ENCODE measurements at places on chromosomes 3 and 15.

- no peak for DNase-seq
Observed at GRCh38 chr3:182910936-182911781, 69.2 kb downstream of the DCUN1D1 start.

DNA sequence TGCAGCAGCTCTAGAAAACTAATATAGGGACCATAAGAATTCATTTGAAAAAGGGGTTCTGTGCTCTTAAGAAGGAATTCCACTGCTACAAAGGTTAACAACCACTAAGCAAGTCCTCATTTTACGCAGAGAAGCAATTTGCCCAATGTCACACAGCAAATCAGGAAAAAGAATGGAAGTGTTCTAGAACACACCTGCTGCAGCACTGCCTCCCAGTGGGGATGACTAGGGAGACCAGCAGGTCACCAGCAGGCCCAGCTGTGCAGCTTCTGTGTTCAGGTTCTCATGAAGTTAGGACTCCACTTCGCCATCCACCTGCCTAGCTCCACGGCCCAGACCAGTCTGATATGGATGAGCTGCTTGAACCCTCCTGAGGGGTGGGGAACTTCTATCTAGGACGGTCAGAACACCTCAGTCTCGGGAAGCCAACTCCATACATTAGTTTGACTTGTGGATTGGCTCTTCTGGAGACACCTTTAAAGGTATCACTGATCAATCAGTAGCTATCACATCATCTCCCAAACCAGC is 18.6 kb downstream of the POMGNT2 start:
- DNase-seq: no peak

- no peak for DNase-seq
Observed at GRCh38 chr3:127607675-127608361, 9.6 kb downstream of the MCM2 start.

- DNase-seq: no peak
Observed at GRCh38 chr15:24919446-24919845, 35.3 kb upstream of the SNRPN start.

- no peak for DNase-seq
Observed at GRCh38 chr3:158918451-158918850, 116.6 kb downstream of the MFSD1 start.

DNA sequence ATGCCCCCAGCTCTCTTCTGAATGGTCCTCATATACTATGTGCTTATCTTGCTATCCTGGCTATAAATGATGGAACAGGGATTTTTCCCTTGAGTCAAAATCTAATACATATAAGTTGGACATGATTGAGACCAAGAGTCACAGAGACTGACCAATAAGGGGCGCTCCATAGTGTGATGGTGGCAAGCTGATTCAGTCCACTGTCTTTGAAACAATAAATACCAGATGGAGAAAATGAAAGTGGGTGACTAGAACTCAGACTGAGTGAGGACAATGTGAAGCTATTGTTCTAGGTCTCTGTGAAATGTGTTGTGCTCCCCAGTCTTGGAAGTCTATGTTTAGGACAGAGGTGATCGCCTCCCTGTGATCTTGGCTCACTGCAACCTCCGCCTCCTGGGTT is 10.6 kb upstream of the FSTL1 start:
- no peak for DNase-seq

- DNase-seq: no peak
Observed at GRCh38 chr3:185144784-185145183, 8.1 kb downstream of the C3orf70 start.

GRCh38 chr3:154250291-154250690 is 74.0 kb downstream of the DHX36 start:
- no peak for DNase-seq

DNA sequence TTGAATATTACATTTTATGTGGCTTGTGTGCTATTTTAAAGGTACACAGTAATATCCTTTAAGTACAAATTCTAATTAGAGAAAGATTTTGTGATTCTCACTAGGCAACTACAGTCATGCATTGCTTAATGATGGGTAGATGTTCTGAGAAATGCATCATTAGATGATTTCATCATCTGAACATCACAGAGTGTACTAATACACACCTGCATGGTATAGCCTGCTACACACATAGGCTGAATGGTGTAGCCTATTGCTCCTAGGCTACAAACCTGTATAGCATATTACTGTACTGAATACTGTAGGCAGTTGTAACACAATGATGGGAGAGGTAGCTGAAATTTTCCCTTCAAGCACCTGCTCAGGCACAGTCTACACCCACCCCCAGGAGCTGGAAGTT is 217.4 kb upstream of the EOMES start:
- DNase-seq: no peak

GRCh38 chr3:160162440-160162839 is 62.8 kb upstream of the C3orf80 start:
- no peak for DNase-seq

DNA sequence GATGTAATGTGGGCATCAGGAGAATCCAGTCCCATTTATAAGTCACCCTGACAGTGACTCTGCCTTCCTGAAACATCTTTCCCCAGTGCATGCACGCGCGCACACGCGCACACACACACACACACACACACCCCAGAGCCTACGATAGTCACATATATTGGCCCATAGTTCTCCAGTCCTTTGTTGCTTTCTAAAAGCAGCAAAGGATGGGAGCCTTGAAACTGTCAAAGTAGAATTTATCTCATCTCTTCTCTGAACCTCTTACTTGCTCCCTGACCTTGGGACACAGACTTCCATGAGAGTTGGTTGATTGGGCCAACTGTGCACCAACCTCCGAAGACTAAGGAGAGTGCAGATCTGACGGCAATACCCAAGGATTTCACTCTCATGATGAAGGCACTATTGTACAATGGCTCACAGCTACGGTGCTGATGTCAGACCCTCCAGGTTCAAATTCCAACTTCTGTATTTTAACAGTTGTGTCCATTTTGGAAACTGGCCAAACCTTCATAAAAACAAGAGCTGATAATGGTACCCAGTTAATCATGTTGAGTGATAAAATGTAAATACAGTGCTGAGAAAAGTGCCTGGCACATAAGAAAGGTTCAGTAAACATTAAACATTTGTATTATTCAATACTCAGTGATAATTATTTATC is 8.3 kb downstream of the CPA3 start:
- peak; percentile 64 for DNase-seq

GRCh38 chr3:83835040-83835439 is 1123.7 kb upstream of the CADM2 start:
- no peak for DNase-seq

DNA sequence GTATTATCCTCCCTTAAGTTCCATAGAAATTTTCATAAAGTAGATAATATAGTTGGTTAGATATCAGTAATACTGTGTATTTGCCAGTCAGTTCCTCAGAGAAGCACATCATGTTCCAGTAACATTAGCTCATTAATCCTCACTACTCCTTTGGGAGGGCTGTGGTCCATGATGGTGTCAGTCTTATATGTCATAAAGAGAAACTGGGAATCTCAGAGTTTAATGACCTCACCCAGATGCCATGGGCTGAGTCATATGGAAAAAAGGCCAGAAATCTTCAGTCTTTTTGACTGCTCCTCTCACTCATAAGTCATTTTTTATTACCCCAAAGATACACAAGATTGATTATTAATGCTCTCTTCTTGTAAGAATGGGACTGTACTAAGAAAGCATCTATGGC is 188.6 kb downstream of the CHL1 start:
- DNase-seq: no peak

DNA sequence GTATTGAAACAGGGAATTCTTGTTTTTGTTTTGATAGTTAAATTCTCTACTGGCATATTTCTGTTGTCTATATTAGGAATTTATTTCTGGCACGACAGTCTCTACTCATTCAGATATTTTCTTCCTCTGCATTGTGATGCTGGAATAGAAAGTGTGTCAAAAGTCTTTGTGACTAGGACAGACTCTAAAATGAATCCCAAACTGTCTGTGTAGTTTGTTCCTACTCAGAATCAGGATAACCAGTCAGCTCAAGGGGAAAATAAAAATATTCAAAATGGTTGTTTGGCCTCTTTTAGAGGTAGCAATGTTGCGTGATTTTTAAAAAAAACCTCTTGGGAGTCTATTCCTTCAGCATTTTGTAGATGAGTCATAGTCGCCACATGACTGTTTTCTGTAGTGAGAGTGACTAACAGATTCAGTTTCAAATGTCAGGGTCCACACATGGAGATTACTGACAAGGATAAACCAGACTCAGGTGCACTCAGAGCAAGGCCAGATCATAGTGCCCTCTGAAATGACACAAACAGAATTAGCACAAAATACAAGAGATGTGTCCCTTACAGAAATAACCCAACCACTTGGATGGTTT is 13.1 kb downstream of the SLC7A14 start:
- no peak for DNase-seq

GRCh38 chr3:33858131-33858530 is 59.7 kb downstream of the PDCD6IP start:
- no peak for DNase-seq

- no peak for DNase-seq
Observed at GRCh38 chr15:76575679-76576078, 239.1 kb downstream of the ISL2 start.

- no peak for DNase-seq
Observed at GRCh38 chr15:60822403-60822802, 343.5 kb upstream of the ICE2 start.

GRCh38 chr3:184334470-184335158 is 2.8 kb upstream of the FAM131A start:
- no peak for DNase-seq

- DNase-seq: peak; percentile 19
Observed at GRCh38 chr3:143226678-143227291, 107.2 kb downstream of the CHST2 start.

- DNase-seq: no peak
Observed at GRCh38 chr3:76324101-76324500, 538.8 kb upstream of the ZNF717 start.

GRCh38 chr15:101397521-101398003 is 91.9 kb downstream of the PCSK6 start:
- no peak for DNase-seq

DNA sequence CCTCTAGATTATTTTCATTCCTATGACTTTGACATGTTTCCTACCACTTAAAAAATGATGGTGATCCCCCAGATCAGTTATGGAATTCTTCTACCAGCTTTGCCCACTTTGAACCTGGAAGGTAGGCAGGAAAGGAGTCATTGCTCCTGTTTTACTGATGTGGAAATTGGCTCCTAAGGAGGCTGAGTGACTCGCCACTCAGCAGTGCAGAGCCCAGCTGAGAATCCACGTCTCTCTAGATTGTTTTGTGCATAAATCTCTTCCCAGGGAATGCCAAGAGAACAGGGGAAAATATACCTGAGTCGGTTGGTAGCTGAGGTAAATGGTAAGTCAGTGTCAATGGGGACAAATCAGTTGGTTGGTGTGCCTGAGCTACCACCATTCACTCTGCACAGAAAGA is 4.7 kb downstream of the LTF start:
- DNase-seq: no peak

DNA sequence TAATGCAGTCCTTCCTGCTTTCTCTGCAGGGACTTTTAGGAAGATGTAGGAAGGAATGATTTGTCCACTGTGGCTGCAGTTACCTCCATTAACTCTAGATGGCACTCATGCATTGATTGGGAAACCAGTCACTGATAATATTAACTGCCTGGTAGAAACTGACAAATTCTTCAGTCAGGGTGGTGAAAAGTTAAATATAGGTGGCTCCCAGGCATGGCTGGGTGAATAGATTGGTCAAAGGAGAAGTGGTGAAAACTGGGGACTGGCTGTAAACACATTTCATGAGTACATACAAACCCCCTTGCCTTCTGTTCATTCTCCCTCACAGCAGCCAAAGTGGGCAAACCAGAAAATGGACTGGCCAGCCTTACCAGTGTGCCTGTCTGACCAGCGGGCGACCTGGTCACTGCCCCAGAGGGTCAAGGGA is 333.4 kb downstream of the THSD4 start:
- peak; percentile 31 for DNase-seq

- DNase-seq: no peak
Observed at GRCh38 chr3:14788644-14789043, 30.1 kb upstream of the FGD5 start.

DNA sequence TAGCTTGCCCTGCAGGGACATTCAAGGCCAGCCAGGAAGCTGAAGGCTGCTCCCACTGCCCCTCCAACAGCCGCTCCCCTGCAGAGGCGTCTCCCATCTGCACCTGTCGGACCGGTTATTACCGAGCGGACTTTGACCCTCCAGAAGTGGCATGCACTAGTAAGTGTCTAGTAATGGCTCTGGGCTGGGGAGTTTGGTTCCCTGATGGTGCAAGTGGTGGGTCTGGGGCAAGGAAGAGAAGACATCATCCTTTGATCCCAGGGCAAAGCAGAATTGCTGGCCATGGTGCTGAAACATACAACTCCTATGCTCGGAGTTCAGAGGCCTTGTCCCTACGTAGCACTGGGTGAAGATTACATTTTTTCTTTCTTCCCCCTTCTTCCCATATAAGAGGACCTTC is 311.4 kb downstream of the EPHB1 start:
- no peak for DNase-seq

DNA sequence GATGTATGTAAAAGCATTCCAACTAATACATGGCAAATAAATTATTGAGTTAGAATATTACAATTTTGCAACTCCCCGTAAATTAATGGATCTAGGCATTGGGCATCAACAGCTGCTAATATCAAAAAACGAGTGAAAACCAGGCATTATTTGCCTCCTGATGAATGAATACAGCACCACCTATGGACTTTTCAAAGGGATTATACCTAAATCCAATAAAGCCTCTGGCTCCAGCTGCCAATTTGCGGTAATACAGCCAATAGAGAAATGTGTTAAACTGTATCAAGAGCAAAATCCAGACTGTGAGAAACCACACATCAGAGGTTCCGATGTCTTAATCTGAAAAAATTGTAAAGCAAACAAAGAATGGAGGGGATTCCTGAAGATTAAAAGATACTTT is 16.3 kb upstream of the A4GNT start:
- DNase-seq: no peak

DNA sequence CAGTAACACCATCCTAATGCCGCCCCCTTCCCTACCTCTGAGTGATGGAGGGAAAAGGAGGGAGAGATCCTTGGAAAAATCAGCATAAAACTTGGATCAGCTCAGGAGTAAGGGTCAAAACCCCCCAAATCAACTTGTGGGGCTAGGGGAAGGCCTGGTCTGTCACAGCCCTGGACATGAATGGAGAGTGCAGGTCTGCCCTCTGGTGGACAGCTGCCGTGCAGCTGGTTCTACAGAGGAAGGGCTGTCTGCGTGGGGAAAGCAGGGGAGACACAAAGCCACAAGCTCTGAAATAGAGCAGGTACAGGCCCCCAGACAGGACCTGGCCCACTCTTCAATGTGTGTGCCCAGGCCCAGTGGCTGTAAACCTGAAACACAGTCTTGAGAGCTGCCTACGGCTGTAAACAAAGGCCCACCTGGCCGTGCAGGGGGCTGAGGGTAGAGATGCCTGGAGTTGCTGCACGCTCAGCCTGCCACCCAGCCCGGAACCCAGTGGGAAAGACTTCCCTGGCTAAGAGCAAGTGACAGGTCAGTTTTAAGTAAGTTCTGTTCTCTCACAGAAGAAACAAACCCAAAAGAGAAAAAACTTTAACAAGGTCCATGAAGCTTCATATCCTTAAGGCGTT is 16.4 kb downstream of the CLK3 start:
- DNase-seq: no peak

- DNase-seq: no peak
Observed at GRCh38 chr3:155024006-155024638, 56.0 kb upstream of the MME start.

Measured in NCI-H748 treated with DMSO at 0.1 percent for 48 hours (cell line).